ENCODE measurements at places on chromosomes 16 and 17.

- no peak for DNase-seq
Measured at GRCh38 chr17:57110152-57110542, 25.1 kb downstream of the AKAP1 start.

DNA sequence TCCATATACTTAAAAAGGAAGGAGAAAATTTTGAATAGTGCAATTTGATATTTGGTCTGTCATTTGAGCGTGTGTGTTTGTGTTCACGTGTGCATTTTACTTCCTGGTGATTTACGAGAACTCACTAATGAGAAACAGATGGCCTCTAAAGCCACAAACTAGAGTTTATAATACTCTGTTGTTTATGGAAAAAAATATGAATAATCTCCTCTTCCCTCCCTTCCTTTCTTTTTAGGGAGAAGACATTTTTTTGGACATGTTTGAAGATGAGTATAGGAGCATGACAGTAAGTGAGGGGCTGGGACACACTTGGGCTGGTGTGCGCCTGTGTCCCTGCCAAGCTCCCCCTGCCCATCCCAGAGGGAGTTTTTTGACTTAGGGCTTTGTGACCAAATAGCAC lies 102.7 kb downstream of the CLEC16A start:
- DNase-seq: no peak

DNA sequence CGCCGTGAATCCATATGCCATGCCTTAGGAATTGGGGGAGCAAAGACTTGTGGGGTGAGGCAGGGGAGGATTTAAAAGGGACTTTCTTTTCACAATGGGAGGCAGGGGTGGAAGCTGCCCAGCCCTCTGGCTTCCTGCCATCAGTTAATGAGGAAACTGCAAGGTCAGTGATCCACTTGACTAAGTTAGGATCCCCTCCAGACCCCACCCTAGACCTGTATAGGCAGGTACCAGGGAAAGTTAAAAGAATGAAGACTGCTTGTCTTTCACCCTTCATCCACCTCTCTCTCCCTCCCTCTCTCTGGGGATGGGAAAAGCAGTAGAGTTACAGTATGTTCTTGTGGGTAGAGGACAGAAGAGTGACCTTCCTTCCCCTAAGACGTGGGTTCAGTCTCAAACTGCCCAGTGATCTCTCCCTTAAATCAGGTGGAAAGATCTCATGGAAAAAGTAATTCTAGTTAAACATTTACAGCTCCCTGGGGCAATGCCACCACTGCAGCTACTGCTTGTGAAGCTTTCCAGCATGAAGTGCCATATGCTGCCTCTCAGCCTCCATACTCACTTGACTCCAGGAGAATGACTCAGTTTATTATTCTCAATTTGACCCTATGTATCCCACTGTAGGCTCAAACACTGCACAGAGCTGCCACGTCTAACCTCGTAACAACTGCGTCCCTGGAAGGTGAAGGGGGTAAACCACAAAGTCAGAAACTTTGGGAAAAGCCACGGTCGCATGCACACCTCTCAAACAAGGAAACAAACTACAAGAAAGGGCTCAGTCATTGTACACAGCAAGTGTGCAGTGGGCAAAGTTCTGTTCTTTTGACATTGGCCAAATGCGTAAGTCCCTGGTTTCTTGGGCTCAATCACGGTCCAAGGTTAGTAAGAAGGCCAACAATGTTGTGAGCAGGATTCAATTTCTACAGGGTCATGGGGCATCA lies 1.2 kb downstream of the COA3 start:
- DNase-seq: no peak

DNA sequence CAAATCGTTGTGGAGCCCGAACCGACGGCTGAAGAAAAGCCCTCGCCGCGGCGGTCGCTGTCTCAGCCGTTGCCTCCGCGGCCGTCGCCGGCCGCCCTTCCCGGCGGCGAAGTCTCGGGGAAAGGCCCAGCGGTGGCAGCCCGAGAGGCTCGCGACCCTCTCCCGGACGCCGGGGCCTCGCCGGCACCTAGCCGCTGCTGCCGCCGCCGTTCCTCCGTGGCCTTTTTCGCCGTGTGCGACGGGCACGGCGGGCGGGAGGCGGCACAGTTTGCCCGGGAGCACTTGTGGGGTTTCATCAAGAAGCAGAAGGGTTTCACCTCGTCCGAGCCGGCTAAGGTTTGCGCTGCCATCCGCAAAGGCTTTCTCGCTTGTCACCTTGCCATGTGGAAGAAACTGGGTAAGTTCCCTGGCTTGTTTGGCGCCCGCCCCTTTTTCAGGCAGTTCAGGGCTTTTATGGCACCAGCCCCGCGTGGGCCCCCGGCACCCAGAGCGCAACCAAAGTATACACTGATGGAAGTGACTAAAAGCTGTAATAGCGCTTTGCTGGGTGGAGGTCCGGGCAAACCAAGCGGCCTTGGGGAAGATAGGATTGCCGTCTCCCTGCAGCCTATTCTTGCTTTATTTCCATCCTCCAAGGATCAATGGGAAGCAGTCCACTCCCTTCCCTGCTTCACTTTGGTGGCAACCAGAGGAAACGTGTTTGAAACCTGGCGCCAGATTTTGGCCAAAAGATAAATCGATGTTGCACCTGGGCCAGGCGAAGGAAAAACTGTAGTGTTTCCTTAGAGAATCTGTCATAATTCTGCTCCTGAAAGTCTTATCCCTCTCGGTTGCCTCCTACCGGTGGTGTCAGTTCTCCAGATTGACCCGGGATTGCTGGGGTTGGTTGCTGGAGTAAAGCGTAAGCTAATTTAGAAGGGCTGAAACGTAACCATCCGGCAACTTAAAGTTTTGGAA lies 775 bp downstream of the PPM1D start:
- DNase-seq: peak; percentile 30

- no peak for DNase-seq
Measured at GRCh38 chr17:31595666-31596381, 204.3 kb downstream of the RAB11FIP4 start.

DNA sequence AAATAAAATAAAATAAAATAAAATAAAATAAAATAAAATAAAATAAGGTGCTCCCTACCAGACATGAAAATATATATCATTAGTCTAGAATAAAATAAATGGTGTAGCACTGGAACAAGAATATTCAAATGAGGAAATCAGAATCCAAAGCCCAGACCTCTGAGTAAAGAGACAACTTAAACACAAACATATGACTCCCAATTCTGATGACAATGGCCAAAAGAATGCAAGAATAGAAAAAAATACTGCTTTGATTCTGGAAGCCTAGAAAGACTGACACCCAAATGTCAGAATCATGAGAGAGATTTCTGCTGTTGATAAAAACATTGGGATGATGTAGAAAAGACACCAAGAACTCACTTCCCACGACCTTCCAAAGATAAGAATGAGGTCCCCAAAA lies 27.9 kb downstream of the MYOCD start:
- DNase-seq: no peak

GRCh38 chr16:79339863-79340262 lies 260.7 kb downstream of the MAF start:
- no peak for DNase-seq

DNA sequence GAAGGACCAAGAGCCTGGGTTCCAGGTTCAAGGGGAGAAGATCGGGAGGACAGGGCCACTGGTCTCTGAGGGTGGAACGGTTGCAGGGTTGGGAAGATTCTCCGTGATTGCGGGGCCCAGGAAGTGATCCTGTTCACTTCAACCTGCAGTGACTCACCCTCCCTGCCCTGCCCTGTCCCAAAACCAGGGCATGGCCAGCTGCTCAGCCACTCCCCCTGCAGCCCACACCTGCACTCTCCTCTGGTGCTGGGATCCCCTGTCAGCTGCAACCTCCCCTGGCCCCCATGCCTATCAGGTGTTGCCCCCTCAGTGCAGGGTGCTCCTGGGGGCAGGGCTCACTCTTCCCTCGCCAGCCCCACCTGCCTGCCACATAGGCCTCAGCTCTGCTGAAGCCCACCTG lies 1.1 kb downstream of the RUNDC3A start:
- DNase-seq: no peak

DNA sequence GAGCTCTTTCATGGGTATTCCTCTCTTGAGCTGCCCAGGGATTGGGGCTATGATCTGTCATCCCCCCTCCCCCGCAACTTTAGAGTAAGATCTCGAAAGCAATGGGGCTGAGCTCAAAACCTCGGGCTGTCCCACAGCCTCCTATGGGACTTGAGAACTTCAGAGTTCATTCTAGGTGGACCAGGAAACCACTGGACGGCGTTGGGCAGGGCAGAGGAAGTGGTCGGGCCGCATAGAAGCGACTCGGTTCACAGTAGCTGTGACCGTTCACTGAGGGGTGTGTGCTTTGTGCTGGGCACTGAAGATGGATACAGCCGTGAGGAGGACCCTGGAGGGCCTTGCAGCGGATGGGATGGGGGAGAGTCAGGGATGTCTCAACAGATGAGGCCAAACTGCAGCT lies 292.0 kb downstream of the CPPED1 start:
- no peak for DNase-seq
